ENCODE measurements at places on chromosomes 4 and X. TPM values are rescaled to one million over a fixed set of nuclear protein-coding genes. Genes with fewer than 3 reads are reported as not detected.

DDIT4L gene
- 0.76 TPM for total RNA-seq

DNA sequence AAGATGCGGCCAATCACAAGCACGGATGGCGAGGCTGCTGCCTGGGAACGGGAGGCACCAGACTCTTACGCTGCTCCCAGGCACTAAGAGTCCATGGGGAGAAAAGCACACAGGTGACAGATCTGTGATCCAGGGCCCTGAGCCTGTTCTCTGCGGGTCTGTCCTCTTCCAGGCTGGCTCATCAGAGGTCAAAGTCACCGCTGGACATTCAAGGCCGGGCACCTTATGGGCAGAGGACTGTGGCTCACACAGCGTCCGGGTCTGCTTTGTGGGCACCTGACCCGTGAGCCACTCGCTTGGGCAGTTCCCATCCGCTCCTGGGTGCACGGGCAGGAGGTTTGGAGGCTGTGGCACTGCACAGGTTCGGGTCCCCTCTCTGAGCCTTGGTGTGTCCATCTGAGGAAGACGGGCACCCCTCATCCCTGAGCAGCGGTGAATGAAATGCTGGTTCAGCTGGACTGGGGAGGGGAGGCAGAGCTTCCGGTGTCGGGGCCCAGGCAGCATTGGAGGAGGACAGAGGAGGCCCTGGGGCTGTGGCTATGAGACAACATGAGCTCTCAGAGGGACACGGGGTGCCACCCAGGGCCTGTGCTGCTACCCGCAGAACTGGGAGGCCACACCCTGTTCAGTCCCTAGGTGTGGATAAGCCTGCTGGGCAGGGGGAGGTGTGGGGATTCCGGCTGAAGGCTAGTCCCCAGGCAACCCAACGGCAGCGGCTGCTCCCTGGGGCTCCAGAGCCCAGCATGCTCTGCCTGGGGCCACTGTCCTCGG, 61.2 kb upstream of the AFAP1 start:
- H3K4me1 ChIP-seq = no peaks in the 10 kb centered on the region
- DNase-seq = no peak
- no peak overlapping the region for H3K4me3 ChIP-seq
- no peak overlapping the region for H3K27ac ChIP-seq
- no peaks in the 10 kb centered on the region for H3K36me3 ChIP-seq
- no peaks in the 10 kb centered on the region for H3K27me3 ChIP-seq

DNA sequence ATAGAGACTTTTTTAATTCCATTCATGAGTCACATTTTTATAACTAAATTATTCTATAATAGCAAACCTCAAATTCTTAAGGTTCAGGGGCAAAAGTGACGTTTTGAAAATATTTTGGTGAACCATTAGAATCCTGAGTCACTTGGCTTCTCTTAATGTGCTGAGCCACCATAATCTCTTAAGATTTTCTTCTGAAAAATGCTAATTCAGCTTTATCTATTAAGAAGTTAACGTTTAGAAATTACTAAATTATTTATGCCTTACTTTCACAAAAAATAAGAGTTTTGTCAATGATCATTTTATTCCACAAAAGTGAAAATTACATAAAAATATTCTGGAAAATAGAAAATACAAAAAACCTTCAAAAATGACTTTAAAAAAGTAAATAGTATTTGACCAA, 72.5 kb downstream of the GPM6A start:
- H3K27me3 ChIP-seq = no peaks in the 10 kb centered on the region
- no peaks in the 10 kb centered on the region for H3K36me3 ChIP-seq
- H3K27ac ChIP-seq = no peak overlapping the region
- H3K4me1 ChIP-seq = no peaks in the 10 kb centered on the region

DNA sequence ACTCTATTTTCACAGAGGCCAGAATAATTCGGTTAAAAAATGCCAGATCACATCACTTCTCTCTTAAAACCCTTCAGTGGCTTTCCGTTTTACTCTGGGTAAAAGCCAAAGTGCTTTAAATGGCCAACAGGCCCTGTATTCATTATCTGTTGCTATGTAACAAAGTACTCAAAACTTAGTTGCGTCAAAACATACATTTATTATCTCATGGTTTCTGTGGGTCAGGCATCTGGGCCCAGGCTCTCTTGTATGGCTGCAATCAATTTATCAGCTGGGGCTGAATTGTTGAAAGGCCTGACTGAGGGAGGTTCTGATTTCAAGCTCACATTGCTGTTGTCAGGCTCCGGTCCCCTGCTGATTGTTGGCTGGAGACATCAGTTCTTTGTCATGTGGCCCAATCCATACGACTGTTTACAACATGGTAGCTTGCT, 72.7 kb upstream of the H2AZ1 start:
- H3K27ac ChIP-seq = no peak overlapping the region
- no peaks in the 10 kb centered on the region for H3K27me3 ChIP-seq
- DNase-seq = no peak
- peaks cover 4% of the 10 kb centered on the region for H3K4me1 ChIP-seq
- H3K4me3 ChIP-seq = no peak overlapping the region

DNA sequence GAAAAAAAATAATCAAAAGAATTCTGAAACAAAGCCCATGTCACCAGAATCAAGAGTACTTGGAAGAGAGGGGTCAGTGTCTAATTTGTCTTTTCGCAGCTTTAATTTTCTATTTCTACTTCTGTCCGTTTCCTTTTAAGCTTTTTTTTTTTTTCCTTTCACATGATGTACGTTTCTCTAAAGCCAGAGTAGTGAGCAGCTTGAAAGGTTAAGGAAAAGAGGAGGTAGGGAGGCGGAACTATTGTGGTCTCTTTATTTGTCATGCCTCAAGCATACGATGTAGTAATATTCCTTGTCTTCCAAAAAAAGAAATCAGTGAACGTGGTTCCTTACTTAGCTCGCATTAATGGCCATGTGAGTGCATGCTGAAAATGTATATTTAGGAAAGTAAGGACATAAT, 311.5 kb downstream of the TENM3 start:
- DNase-seq = no peak
- H3K4me1 ChIP-seq = no peaks in the 10 kb centered on the region
- H3K36me3 ChIP-seq = no peaks in the 10 kb centered on the region
- peaks cover 6% of the 10 kb centered on the region for H3K27me3 ChIP-seq
- H3K27ac ChIP-seq = no peak overlapping the region

EPGN gene
- total RNA-seq = not detected

- H3K27me3 ChIP-seq = peaks cover 7% of the 10 kb centered on the region
- H3K4me3 ChIP-seq = no peak overlapping the region
- no peaks in the 10 kb centered on the region for H3K36me3 ChIP-seq
These were observed 84.8 kb downstream of the STOX2 start for GRCh38 chr4:183989931-183990330.

- peaks cover 13% of the 10 kb centered on the region for H3K36me3 ChIP-seq
- no peak overlapping the region for H3K4me3 ChIP-seq
- DNase-seq = no peak
- H3K4me1 ChIP-seq = peaks cover 37% of the 10 kb centered on the region
- H3K27ac ChIP-seq = no peak overlapping the region
- no peaks in the 10 kb centered on the region for H3K27me3 ChIP-seq
These were observed 14.0 kb downstream of the MTM1 start for GRCh38 chrX:150582338-150582948.

UGT2B15 gene
- not detected for total RNA-seq

- H3K4me3 ChIP-seq = no peak overlapping the region
- H3K27ac ChIP-seq = no peak overlapping the region
- DNase-seq = no peak
These were observed 202.9 kb downstream of the CHIC1 start for GRCh38 chrX:73765776-73766430.

All from activated T-helper 1 cell treated with anti-CD3 and anti-CD28 coated beads, Interleukin-12 subunit alpha, Interleukin-12 subunit beta, Interleukin-2, Interleukin-4 antibody, amounts not matched to agents 30 ng/mL and 10 ng/mL and 1 ng/mL, durations not matched to agents 14 hours and 24 hours and 36 hours (primary cell).